Anterior cingulate cortex (tissue), 58 donors: ENCODE measurements at places on chromosomes 3 and 15.

- no peak for DNase-seq
Measured at GRCh38 chr3:125112981-125113380, 57.2 kb upstream of the HEG1 start.

DNA sequence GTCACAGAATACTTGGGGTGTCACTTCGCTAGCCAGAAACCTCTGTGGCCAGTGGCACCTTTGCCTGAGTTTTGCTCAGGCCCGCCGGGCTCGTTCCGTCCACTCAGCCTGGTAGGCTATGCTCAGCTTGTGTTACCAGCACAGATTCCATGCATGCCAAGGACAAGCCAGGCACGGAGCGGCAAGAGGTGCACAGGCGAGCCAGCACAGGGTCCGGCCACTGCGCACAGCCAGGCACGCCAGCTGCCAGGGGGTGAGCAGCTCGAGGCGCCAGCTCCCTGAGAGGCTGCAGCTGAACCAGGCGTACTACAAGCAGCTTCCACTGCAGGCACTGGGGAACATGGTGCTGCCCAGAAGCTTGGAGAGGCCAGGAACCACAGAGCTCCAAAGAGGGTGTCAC lies 14.7 kb downstream of the PCYT1A start:
- DNase-seq: no peak

DNA sequence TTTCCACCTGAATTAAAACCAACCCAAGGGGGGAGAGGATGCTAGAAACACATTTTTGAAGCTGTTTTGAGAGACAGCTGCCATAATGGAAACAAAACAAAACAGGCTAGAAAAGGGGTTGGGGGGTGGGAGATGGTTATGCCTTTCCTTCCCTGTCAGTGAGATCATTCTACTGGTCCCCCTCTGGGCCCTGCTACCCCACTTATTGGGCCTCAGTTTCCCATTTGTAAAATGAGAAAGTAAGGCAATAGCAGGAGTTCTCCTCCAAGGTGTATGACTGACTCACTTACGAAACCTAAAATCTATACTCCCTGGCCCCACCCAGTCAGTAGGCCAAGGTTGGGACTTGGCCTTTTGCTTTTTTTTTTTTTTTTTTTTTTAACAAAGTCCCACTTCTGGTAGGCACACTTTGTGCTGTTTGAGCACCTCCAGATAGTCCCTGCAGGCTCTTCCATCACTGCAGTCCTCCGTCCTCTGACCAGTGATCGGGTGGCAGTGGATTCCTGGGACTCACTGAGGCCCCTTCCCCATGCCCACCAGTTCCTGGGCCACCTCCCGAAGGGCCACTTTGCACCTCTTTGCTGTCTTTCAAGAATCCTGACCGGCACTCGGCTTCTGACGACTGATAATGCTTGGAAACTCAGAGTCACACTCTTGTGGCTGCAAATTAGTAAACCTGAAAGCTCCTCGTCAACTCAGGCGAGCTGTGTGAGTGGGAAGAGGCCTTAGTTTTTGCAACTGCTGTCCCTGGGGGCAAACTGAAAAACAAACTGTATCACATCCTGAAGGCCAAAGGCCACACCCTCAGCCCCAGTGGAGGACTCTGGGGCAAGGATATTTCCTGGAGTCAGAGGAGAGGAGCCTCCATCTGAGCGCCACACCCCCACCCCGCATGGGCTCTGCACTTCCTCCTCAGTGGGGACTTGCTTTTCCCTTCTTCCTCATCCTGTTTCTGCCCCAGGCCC lies 6.7 kb upstream of the PSTPIP1 start:
- no peak for DNase-seq

DNA sequence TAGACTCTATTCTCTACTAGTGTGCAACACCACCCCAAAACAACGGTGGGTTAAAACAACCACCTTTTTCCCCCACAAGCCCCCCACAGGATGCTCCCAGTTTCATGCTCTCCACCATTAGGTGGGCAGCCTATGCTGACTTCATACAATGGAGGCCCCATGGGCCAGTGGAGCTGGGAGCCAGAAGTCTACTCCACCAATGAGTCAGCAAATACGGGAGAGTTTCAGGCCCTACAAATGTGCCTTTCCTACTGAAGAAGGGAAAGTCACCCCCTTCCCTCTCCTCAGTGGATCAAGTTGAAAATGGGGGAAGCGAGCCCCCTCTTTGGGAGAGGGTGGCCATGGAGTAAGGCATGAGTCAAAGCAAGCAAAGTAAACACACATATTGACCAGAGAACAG lies 278.6 kb downstream of the NTRK3 start:
- DNase-seq: no peak

DNA sequence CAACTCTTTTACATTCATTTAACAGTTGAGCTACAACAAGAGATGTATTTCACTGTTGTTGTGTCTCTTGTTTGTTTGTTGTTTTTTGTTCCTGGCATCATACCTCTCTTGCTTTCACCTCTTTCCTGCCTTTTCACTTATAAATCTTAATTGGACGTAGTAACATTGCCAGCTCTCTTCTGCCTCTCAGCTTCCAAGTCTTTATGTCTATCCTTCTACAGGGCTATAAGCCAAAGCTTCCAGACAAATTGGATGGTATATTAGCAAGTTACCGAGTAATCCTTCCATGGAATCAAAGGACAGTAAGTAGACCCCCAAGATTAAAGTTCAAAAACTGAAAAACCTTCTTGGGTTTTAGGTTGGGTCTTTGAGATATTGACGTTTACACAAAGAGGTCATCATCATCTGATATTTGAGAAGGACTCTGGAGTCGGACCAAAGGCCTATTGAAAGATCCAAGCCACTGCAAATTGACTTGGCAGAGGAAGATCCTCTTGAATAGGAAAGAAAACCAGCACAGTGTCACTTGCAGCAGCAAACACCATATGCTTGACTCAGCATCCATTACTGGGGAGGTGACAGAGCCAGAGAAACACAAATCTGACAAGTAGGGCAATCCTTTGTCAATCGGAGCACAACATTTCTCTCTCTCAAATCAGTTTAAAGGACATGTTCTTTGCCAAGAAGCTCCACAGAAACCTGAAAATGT lies 648.5 kb upstream of the NR2F2 start:
- no peak for DNase-seq

GRCh38 chr15:81029414-81030300 lies 28.9 kb downstream of the TLNRD1 start:
- no peak for DNase-seq

GRCh38 chr3:147391781-147392624 lies 14.3 kb downstream of the ZIC4 start:
- DNase-seq: no peak

GRCh38 chr3:127374086-127375010 lies 86.5 kb upstream of the PRR20G start:
- no peak for DNase-seq

GRCh38 chr15:81309647-81310450 lies 14.1 kb downstream of the STARD5 start:
- no peak for DNase-seq

DNA sequence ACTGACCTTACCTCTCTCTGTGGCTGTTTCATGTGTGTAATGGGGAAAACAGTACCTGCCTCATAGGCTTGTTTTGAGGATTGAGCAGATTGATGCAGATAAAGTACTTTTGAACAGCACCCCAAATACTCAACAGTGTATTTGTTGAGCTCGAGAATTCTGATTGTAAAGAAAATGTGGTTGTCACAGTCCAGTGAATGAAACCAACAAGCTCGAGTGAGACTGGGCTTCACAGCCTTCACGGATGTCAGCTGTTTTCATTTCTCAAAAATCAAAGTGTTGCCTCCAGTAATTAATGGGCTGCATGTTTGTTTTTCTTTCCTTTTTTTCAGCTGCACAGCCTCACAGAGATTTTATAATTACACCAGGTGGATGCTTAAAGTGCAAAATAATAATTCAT lies 43.7 kb downstream of the PARP15 start:
- DNase-seq: no peak

DNA sequence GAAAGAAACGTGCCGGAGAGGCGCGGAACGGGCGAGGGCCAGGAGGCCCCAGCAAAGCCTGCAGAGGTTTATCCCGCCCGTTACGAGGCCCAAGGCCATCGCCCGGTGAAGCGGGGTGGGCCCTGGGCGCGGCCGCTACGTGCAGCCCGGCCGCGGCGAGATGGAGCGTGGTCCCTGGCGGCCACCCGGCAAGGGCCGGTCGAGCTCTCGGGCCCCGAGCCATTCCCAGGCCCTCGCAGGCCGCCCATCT lies 1.1 kb downstream of the PKM start:
- DNase-seq: no peak

DNA sequence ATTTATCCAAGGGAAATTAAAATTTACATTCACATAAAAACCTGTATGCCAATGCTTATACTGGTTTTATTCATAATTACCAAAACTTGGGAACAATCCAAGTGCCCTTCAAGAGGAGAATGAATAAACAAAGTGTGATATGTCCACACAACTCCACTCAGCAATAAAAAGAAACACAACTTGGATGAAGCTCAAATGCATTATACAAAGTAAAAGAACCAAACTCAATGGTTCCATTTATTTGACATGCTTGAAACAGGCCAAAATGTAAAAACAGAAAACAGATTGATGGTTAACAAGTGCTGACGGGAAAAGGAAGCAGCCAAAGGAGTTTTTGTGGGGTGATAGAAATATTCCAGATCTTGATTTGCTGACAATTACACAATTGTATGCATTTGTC lies 23.5 kb downstream of the OCA2 start:
- no peak for DNase-seq

- no peak for DNase-seq
Measured at GRCh38 chr3:48476426-48477053, 27.4 kb downstream of the SHISA5 start.

DNA sequence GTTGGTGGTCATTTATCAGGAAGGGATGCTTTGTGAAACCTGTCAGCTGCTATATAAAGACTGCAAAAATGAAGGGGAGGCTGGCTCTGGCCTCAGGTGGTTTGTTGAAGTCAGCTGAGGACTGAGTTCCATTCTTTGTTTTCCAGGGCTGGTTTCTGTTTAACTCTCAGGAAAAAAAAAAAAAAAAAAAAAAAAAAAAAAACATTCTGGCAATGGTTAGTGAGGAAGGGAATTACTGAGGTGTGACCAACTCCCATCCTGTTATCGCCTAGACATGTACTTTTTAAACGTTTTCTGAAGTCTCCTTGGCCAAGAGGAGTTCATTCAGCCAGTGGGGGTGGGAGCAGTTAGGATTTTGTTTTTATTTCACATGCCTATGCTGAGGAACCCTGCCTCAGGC lies 316.3 kb downstream of the OXSM start:
- DNase-seq: no peak

- no peak for DNase-seq
Measured at GRCh38 chr3:187639927-187640568, 30.1 kb downstream of the SST start.

GRCh38 chr15:98888820-98889479 lies 118.6 kb downstream of the PGPEP1L start:
- no peak for DNase-seq

DNA sequence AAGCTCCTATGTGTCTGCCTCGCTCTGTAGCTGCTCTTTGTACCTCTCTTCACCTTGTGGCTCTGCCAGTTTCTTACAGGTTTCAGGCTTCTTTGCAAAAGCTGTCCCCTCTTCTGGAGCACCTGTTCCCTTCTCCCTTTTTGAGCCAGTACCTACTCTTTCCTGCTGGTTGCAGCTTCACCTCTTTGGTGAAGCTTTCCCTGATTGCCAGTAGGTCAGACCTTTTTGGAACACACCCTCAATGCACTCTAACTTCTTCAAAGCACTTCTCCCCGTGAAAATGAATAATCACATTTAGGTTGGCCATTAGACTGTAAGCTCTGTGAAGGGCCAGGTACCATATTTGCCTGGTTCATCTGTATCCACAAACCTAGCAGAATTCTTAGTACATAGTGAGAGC lies 60.3 kb downstream of the BHLHE40 start:
- no peak for DNase-seq
